ENCODE measurements at places on chromosomes 16 and 17.
A peak's percentile ranks its signal among the peaks of the same experiment; 100 is the strongest.

- peak; percentile 84 for DNase-seq
Measured at GRCh38 chr16:11675561-11676511, 7.6 kb downstream of the SNN start.

DNA sequence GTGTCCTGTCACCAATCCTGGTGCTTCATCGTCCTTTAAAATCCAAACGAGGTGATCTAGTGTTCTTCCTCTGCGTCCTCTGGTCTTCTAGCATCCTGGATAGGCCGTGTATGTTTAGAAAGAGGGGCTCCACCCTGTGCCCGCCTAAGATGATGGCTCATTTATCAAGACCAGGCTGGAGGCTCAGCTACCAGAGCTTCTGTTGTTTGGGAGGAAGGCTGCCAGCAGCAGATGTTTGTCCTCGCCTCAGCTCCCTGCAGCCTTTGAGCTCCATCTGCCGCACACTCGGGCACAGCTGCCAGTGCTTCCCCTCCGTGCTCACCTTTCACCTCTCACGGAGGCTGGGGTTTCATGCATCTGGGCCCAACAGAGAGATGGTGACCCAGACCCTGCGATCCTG is 954.7 kb upstream of the RBFOX1 start:
- no peak for DNase-seq

GRCh38 chr17:61248399-61248798 is 151.2 kb upstream of the TBX2 start:
- no peak for DNase-seq

DNA sequence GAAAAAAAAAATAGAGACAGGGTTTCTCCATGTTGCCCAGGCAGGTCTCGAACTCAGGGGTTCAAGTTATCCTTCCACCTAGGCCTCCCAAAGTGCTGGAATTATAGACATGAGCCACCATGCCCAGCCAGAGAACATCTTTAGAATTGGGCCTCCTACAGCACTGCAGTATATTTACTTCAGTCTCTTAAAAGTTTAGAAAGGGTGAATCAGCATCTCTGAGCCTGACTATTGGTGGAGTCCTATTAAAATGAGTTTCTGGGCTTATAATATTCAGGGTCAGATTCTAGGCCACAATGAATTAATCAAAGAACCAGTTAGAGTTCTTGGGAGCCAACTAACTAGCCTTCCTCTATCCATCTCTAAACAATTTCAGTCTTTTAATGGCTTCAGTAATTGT is 22.8 kb downstream of the TADA2A start:
- no peak for DNase-seq

DNA sequence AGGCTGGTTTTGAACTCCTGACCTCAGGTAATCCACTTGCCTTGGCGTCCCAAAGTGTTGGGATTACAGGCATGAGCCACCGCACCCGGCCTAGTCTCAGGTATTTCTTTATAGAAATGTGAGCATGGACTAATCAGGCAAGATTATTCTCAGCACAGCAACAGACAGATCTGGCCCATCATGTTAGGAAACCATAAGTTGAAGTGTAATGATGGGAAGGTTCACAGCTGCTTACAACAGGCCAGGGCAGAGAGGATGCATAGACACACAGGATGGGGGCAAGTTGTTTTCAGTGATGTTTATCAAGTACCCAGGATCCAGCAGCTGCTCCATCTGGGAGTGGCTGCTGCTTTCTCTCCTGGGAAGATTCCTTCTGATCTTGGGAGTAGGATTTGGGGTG is 16.6 kb upstream of the NOS2 start:
- no peak for DNase-seq

DNA sequence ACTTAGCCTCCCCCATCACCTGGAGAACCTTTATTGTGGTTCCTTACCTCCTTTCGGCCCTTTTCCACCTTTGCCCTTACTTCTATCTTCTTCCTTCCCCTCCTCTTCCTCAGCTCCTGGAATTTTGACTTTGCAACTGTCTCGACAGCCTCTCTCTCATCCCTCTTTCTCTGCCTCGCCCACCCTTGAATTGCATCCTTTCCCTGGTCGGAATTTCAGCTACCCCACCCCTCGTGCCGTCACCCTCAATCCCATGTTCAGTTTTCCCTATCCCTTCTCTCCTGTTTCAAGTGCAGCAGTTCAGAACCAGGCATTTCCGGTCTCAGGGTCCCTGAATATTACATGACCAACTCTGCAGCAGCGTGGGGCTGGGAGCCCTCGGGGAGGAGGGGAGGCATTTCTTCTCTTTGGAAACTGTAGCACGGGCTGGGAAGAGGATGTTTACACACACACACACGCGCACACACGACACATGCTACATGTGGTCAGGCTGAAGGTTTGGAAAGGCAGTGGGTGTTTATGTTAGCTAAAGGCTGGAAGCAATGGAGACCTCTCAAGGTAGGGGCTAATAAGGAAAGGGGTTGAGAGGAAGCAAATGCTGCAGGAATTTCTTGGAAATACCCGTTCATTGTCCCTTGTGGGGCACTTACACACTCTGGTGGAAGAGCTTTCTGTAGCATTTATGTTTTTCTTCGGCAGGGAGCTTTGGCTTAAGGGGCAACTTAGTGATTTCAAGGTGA is 971 bp downstream of the MINK1 start:
- peak; percentile 49 for DNase-seq

DNA sequence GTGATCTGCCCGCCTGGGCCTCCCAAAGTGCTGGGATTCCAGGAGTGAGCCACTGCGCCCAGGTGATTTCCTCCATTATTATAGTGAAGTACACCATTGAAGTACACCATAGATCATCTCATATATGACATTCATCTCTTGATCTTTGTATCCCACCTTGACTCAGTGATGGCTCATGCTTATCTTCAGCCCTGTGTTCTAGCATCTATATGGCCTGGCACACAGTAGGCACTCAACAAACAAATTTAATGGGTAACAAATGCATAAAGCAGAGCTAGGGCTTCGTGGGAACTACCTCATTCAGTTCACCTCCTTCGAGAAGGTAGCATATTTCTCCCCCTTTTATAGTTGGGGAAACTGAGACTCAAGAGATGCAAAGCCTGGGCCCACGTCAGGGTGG is 952 bp downstream of the ENKD1 start:
- no peak for DNase-seq

GRCh38 chr17:78401246-78401645 is 22.8 kb downstream of the PGS1 start:
- no peak for DNase-seq

GRCh38 chr17:59018019-59018418 is 88.7 kb downstream of the TRIM37 start:
- no peak for DNase-seq
